Natural killer cell (primary cell): ENCODE measurements at places on chromosomes 12 and 14.

DNA sequence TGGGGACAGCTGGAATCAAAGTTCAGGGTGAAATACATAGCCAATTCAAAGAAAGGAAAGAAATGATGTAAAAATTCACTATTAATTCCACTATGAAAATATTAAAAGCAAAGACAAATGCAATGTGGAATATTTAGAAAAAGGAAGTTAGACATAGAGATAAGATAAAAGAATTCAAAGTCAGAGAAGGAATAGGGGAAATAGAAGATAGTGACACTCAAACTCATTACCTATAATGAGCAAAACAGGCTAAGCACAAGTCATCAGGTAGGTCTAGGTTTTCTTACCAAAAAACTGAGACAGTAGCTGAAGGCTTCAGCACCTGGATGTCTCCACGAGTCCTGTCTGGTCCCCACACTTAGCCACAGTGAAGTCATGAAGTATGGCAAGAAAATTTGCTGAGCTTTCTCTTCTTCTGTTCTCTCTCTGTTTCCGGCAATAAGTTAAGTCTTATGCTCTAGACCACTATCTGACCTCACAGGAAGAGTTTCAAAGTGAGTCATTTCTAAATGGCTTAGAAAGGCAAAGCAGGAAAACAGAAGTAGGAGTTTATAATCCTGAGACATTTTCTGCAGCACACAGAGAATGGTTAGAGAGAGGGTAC is at the start of gene C3AR1:
Gene C3AR1 (minus strand): TSS at position 369 of the 604 bp plus-strand sequence. CDS start 6,174 bp downstream, outside the sequence.
- no peaks in the 10 kb centered on the region for H3K36me3 ChIP-seq
- H3K4me3 ChIP-seq, result peak within 1 kb of the TSS; percentile 25
- H3K4me1 ChIP-seq, result peaks cover 13% of the 10 kb centered on the region
- H3K27ac ChIP-seq, result peak within 1 kb of the TSS; percentile 73
- H3K27me3 ChIP-seq, result no peaks in the 10 kb centered on the region
- peak; percentile 82 for DNase-seq

- peak overlapping the region; percentile 58 for H3K27ac ChIP-seq
- H3K27me3 ChIP-seq, result peaks cover 5% of the 10 kb centered on the region
- H3K4me3 ChIP-seq, result peak overlapping the region; percentile 41
- H3K4me1 ChIP-seq, result peaks cover 49% of the 10 kb centered on the region
- DNase-seq, result peak; percentile 54
These were observed 25.2 kb upstream of the KRT78 start for GRCh38 chr12:52873832-52874572.

DNA sequence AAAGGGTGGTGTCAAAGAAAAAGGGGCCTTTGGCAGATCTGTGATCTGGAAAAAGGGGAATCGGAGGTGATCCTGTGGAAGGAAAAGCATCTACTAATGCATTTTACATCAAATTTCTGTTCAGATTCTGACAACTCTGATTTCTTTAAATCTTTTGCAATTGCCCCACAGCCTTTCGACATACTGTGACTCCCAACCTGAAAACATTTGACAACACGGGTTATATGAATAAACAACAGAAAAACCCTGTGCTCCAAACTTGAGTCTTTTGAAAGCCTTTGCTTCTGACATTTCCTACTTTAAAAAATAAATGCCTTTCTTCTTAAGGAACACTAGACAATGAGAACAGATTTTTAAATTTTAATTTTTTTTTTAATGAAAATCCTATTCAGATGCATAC is 231.9 kb upstream of the HMGA2 start:
- DNase-seq, result no peak
- no peaks in the 10 kb centered on the region for H3K27me3 ChIP-seq

- no peak for DNase-seq
- H3K4me1 ChIP-seq, result peaks cover 19% of the 10 kb centered on the region
- no peaks in the 10 kb centered on the region for H3K27me3 ChIP-seq
These were observed 37.1 kb upstream of the LMNTD1 start for GRCh38 chr12:25590011-25590721.

DNA sequence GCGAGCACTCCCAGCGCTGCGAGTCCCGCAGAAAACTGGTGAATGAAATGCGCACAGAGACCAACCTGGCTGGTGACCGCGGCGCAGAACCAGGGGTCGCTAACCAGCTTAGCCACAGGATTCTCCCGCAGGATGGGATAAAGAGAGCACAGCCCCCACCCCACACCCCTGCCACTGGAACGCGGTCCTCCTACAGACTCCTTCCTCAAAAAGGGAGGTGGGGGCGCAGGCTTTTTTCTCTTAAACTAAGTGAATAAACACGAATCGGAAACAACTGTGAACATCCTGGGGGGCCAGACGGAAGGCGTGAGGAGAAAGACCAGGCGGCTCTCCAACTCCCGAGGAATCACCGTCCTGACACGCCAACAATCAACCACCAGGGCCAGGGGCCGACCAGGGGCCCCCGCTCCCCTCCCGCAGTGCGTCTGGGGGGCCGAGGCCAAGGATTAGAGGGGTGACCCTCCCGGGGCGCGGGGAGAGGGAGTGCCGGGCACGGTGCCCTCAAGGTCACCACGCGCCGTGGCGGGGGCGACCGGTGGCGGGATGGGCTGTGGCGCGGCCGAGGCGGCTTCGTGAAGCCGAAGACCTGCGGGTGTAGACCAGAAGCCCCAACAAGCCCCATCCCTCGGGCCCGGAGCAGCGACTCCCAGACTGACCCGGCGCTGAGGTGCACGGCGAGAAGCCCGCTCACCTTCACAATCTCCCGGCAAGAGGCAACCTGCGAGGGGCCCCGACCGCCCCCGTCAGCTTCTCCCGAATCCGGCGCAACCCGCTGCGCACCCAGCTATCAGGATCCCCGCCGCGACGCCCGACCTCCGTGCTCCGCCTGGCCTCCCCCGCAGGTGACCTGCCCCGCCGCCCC is 704 bp downstream of the ATP2B1 start:
- no peaks in the 10 kb centered on the region for H3K36me3 ChIP-seq
- DNase-seq, result peak; percentile 62
- peak overlapping the region; percentile 93 for H3K4me3 ChIP-seq
- H3K4me1 ChIP-seq, result peaks cover 15% of the 10 kb centered on the region
- no peaks in the 10 kb centered on the region for H3K27me3 ChIP-seq

- DNase-seq, result no peak
- H3K4me1 ChIP-seq, result no peaks in the 10 kb centered on the region
- peaks cover 52% of the 10 kb centered on the region for H3K36me3 ChIP-seq
- H3K4me3 ChIP-seq, result no peak overlapping the region
- H3K27ac ChIP-seq, result no peak overlapping the region
- no peaks in the 10 kb centered on the region for H3K27me3 ChIP-seq
These were observed 2.6 kb upstream of the SLC39A2 start for GRCh38 chr14:20996521-20996920.

- H3K4me3 ChIP-seq, result no peak overlapping the region
- H3K36me3 ChIP-seq, result no peaks in the 10 kb centered on the region
- peaks cover 14% of the 10 kb centered on the region for H3K4me1 ChIP-seq
These were observed 187.8 kb upstream of the AMIGO2 start for GRCh38 chr12:47267571-47267970.

DNA sequence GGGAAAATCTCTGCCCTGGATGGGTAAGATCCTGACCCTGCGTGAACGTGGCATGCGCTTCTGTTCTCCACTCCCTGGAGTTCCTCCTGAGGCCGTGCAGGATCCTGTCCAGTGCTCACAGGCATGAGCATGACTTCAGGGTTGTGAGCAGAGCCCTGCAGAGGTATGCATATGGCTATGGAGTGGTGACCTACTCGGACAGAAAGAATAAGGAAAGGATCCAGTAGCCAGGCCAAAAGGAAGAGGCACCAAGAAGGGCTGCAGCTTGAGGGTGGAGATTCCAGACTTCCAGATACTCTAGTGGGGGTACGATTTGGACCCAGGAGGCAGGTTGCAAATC is 20.8 kb upstream of the CD27 start:
- no peaks in the 10 kb centered on the region for H3K27me3 ChIP-seq
- H3K4me1 ChIP-seq, result peaks cover 32% of the 10 kb centered on the region
- H3K36me3 ChIP-seq, result no peaks in the 10 kb centered on the region
- no peak overlapping the region for H3K27ac ChIP-seq
- no peak overlapping the region for H3K4me3 ChIP-seq

GRCh38 chr12:93884794-93885460 is 207.8 kb downstream of the CRADD start:
- H3K27ac ChIP-seq, result no peak overlapping the region
- no peak for DNase-seq
- no peaks in the 10 kb centered on the region for H3K36me3 ChIP-seq
- H3K4me1 ChIP-seq, result no peaks in the 10 kb centered on the region
